ENCODE measurements at places on chromosomes 5 and 9.
A peak's percentile ranks its signal among the peaks of the same experiment; 100 is the strongest.

DNA sequence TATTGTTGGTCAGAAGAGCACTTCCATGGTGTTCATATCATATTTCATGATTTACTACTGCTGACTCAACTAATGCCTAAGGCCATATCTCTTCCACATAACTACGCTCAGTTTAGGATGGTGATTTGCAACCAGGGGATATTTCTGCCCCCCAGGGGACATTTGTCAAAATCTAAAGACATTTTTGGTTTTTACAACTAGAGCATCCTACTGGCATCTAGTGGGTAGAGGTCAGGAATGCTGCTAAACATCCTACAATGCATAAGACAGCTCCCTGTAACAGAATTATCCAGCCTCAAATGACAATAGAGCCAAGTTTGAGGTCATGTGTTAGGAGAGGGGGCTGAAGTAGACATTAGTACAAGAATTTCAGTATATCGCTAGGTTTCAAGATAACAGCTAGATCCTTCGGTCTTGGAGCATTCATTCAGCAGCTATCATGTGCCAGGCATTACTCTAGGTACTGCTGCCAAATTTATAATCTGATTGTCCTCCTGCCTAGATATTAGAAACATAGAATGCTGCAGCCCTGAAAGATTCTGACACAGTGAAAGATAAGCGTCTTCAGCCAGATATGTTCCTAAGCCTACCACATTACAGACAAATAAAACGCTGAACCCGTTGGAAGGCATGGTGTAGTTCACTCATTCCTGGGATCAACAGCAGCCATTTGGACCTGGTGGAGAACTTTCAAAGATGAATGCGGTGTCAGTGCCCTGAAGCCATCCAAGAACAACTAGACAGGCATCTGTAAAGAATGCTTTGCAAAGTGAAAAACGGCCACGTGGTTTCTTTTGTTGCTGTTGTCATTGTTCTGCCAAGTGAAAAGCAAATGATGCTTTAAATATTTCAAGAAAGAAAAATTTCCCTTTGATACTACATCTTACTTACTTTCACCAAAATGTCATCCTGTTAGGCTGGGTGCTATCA lies 55.5 kb upstream of the FST start:
- DNase-seq: peak; percentile 56

DNA sequence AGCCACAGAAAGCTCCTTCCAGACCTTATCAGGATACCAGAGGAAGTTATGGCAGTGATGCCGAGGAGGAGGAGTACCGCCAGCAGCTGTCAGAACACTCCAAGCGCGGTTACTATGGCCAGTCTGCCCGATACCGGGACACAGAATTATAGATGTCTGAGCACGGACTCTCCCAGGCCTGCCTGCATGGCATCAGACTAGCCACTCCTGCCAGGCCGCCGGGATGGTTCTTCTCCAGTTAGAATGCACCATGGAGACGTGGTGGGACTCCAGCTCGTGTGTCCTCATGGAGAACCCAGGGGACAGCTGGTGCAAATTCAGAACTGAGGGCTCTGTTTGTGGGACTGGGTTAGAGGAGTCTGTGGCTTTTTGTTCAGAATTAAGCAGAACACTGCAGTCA lies 70.8 kb upstream of the ENTREP1 start:
- no peak for DNase-seq

DNA sequence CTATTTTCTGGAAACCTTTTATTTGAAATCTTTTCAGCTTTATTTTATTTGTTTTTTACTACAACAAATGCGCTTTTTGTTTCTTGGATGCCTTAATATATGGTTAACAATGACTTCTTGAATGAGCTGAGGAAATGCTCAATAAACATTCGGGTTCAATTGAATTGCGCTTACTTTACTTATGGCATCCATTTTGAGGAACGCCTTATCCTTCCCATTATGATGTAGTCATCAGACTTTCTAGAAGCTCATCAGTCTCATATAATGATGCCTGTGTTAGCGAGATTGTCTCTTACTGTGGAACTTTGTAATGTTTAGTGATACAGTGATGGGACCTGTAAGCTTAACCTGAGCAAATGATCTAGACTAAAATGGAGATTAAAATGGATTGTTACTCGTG lies 916 bp downstream of the SHLD3 start:
- DNase-seq: peak; percentile 10

DNA sequence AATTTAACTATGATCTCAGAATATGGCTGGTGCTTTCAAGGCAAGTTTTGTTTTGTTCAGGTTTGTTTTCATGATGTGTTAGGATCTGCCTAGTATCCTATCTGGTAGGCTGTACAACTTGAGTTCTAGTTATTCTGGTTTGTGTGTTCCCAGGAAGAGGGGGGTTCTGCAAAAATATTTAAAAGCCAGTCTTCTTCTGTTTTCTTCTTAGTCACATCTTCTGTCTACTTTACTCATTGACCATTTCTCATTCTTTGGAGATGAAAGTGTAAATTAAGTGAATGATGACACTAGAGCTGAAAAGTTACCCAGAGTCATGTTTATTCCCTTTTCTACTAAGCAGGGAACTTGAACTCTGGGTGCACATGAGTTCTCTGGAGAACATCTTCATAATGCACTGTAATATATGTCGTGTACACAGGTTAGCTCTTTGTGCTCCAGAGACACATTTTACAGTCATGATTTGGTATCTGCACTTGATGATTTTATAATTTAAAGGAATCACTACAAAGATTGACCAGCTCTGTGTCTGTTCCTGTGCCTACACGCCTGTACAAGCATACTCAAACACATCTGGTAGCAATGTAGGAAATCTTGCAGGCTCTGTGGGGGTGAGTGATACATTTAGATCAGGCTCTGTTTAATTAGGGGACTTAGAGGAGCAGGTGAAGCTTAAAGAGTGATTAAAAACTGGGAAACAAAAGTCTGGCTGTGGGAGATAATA lies 5.0 kb downstream of the SMAD5 start:
- no peak for DNase-seq

GRCh38 chr5:107814183-107814827 lies 143.6 kb upstream of the EFNA5 start:
- DNase-seq: no peak

DNA sequence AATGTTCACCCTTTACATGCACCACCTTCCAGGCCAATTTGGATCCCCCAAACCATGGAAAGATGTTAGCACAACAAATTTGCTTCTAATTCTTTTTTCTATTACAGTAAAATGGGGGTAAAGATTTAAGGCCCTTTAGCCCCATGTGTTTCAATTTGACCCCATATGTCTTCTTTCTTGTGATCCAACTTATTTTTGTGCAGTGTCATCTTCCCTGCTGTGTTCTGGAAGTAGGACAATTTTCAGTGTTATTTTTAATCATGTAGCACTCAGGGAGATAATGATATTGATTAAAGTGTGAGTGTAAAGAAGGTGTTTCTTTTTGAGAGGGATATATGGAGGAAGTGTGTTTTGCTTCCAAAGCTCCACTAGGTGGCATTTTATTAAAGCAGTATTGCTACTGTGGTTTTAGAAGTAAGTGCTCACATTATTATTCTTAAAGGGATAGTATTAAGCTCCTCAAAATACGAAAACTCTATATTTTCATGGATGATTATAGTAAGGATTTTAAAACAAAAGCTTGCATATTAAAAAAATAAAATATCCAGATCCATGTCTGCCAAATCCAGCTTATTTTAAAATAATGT lies 118.7 kb upstream of the ATP10B start:
- peak; percentile 49 for DNase-seq

DNA sequence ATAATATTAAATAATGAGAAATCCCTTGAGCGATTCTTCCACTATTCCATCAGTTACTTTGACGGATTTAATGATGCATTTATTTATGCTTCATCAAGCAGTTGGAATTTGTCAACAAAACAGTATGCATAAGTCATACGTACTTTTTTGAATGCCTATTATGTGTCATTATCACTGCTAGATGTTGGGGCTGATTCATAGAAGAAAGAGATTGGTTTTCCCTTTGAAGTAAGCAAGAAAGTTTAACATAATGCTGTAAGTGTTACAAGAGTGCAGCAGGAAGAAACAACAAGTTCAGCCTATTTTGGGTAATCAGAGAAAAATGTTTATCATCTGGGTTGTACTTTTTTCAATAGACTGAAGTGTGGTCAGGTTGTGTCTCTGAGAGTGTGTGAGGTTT lies 121.2 kb upstream of the RANBP3L start:
- peak; percentile 57 for DNase-seq

GRCh38 chr9:136054798-136055714 lies 40.0 kb downstream of the NACC2 start:
- no peak for DNase-seq

DNA sequence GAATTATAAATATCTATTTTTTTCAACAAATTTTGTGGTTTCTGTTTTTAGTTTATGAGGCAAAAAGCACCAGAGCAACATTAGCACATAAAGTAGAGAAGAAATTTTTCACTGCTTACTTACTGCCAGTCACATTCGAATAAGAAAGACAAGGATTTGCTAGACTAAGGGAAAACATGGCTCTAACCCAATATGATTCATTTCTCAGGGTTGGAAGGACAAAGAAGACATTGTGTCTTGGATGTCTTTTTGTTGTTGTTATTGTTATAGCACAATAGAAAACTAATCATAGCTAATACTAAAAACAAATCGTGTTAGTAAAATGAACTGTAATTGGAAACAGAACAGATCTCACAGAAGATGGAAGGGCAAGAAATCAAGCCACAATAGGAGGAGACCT lies 90.9 kb upstream of the SLCO6A1 start:
- DNase-seq: peak; percentile 45

DNA sequence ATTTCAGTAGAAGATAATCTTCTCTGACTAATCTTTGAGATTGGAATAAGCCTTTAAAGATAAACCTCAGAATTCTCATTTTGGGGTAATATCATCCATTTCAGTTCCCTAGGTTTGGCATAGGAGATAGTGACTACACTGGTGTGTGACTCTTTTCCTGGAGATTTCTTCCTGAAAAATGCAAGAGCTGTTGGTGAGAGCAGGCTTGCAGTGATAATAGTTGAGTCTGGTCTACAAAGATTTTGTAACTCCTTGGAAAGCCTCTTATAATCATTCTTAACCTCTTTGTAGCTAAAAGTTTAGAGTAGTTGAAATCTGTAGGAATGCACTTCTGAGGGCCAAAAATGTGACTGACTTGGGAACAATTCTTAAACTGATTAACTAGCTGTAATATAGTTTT lies 23.4 kb downstream of the RANBP17 start:
- DNase-seq: no peak

- DNase-seq: no peak
These were observed 3.3 kb upstream of the LHX2 start for GRCh38 chr9:124008303-124008693.

GRCh38 chr5:171709930-171710329 lies 75.7 kb upstream of the SMIM23 start:
- no peak for DNase-seq

- DNase-seq: no peak
These were observed 4.5 kb downstream of the HEMGN start for GRCh38 chr9:97933297-97933998.

DNA sequence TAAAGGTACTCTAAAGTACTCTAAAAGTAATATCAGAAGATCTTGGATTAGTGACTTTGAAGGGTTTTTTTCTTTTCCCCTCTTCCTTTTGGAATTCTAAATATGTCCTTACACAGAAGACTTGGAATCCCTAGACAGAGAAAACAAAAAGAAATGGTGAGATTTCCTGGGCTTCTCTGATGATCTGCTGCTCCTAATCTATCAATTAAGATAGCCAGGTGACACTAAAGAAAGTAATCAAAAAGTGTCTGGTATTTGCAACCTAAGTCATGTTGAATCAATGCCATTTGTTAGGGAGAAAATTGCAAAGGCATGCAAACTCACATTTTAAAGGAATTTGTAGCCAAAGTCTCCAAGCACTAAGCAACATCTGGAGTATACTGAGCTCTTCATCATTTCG lies 29.5 kb upstream of the MYO10 start:
- DNase-seq: no peak

All from fibroblast of mammary gland (primary cell).